ENCODE measurements at places on chromosomes 11 and 22.

DNA sequence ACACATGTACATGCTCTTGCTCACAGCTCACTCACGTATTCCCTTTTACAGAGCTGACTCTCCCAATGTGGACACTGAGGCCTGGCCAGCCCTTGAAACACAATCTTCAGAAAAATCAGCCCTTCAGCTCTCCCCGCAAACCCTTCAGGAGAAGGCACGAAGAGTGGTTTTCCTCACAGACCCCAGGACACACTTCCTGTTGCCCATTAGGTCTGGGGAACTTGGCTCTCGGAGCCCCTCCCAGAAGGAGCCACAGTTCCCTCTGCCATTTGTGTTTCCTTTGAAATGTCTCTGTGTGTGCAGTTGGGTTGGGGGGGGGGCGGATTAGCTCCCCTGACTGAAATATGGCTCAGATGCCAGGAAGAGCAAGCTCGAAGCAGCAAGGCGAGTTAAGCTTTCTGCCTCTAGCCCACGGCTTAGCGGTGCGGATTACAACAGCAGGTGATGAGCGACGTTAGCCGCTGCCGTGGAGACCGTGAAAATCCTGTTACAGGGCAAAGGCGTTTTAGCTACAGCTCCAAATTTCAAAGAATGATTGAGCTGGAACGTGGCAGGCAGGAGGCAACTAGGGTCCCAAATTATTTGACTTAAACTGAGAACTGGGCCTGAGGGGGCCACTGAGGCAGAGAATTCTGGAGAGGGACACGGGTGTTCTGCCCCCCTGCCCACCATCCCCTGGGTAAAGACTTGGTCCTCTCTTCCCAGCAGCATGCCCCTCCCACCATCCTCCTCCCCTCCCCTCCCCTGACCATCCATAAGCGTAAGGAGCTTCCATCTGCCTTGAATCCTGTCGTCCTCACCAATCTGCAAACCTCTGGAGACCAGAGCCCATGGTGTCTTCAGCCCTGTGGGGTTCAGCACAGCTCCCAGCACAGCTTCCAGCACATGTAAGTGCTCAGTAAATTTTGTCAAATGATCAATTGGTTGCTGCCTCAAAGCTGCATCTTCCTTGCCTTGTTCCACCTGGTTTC lies 598.6 kb downstream of the BUD13 start:
- no peak for DNase-seq

DNA sequence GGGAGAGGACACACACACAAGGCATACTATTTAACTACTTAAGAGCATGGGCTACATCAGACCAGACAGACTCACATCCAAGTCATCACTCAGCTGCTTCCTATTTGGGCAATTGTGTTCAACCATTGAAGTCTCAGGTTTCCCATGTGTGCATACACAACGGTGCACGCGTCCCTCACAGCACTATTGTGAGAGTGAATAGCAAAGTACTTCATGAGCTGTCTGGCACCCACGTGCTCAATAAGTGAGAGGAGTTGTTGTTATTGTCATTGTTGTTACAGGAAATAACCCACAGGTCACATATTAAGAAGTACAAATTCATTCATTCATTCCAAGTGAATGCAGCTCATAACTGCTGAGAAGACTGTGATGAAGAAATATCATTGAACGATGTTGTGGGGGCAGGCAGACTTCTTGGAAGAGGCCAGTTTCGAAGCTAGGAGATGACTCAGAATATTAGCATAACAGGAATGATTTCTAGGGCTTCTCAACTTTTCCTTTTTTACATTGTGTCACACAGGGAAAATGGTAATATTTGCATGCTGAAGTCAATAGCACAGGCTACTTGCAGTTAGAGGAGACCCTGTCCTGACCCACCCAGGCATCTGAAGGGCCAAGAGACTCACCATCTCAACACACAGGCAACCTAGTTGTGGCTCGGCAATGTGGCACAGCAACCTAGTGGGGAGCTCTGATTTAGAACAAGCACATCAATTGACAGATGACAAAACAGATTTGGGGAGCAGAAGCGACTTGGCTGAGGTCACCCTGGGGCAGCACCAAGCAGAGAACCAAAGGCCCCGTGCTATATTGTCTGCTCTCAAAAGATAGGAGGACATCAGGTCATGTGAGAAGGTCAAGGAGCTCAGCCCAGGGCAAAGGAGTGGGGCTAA lies 606.0 kb downstream of the BUD13 start:
- no peak for DNase-seq

- no peak for DNase-seq
Measured at GRCh38 chr11:19730373-19730772, 17.7 kb downstream of the NAV2 start.

- no peak for DNase-seq
Measured at GRCh38 chr11:121445071-121445768, 6.9 kb upstream of the SORL1 start.

GRCh38 chr11:130549393-130549999 lies 101.1 kb downstream of the ADAMTS15 start:
- DNase-seq: no peak

DNA sequence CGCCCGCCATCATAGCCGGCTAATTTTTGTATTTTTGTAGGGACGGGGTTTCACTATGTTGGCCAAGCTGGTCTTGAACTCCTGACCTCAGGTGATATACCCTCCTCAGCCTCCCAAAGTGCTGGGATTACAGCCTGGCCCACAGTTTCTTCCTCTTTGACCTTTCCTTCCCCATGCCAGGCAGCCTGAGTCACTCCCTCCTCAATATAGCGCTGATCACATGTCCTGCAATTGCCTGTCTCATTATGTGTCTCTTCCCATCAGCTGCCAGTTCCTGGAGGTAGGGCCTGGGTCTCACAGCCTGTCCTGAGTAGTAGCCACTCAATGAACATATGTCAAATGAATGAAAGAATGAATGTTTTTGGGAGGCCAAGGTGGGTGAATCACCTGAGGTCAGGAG lies 43.0 kb upstream of the CCDC134 start:
- DNase-seq: no peak

DNA sequence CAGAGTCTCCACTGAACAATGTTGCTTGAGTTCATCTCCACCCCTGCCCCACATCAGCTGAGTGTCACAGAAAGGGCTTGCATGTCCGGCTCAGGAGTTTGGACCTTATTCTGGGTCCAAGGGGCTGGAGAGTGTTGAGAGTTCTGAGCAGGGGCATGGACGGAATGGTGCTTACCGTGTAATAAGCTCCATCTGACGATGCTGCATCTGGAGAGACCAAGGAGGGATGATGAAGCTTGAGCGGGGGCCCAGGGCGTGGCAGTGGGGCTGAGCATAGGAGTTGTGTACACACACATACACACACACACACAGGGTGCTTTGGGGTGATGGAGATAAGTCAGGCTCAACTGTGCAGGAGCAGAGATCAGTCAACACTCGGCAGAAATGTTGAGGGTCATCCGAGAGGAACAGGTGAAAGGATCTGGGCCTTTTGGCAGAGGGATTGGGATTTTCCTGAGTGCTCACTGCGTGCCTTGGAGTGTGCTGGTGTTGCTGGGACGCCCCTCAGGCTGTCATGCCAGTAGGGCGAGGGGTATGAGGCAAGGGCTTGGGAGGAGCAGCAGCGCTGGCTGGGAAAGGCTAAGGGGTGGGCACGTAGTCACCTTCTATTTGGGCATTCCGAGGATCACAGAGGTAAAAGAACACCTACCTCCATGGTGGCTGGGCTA lies 2.3 kb downstream of the USP35 start:
- DNase-seq: no peak

GRCh38 chr11:65788821-65789220 lies 2.0 kb downstream of the OVOL1 start:
- no peak for DNase-seq

DNA sequence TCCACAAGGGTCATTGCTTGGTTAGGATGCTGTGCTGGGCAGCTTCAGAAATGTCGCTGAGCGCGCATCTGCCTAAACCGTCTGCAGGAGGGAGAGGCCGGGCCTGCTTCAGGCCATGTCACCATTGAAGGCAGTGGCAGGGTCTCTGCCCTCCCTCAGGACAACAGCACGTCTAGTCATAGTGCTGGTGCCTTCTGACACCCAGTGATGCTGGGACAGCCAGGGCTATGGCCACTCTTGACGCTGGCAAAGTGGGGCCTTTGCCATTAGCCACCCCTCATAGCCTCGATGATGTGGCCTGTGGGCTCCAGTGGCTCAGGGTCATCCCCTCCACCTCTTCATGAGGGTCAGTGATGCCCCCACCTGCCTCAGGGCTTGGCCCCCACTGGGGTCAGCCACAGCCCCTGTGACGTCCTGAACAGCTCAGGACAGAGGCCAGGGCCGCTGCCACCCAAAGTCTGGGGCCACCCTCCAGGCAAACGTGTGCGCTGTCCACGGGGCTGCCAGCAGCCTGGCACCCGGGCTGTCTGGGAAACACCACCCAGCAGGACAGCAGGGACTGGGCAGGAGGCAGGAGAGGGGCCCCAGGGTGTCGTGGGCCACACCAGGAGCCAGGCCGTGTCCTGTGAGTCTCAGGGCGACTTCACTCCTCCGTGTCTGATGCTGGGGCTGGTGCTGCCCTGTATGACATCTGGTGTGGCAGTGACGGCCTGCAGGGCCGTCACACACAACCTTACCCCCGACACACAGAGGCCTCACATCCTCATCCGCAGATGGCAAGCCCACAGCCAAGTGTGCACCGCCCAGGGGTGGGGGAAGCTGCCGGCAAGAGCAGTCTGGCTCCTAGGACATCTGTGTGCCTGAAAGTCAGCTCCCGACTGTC lies 42.5 kb downstream of the CERK start:
- DNase-seq: no peak

DNA sequence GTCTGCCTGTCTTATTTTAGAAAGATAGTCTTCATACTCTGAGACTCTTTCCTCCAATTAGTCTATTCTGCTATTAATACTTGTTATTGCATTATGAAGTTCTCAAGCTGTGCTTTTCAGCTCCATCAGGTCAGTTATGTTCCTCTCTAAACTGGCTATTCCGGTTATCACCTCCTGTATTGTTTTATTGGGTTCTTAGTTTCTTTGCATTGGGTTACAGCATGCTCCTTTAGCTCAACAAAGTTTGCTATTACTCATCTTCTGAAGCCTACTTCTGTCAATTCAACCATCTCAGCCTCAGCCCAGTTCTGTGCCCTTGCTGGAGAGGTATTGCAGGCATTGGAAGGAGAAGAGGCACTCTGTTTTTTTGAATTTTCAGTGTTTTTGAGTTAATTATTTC lies 21.0 kb upstream of the OR5AK2 start:
- DNase-seq: no peak

GRCh38 chr11:72751116-72752087 lies 806 bp downstream of the ARAP1 start:
- no peak for DNase-seq

GRCh38 chr11:47137476-47137875 lies 39.2 kb downstream of the ARFGAP2 start:
- DNase-seq: no peak

GRCh38 chr22:46518038-46518437 lies 19.4 kb downstream of the CELSR1 start:
- DNase-seq: no peak

- no peak for DNase-seq
Measured at GRCh38 chr11:112127056-112127455, 36.8 kb downstream of the IL18 start.

DNA sequence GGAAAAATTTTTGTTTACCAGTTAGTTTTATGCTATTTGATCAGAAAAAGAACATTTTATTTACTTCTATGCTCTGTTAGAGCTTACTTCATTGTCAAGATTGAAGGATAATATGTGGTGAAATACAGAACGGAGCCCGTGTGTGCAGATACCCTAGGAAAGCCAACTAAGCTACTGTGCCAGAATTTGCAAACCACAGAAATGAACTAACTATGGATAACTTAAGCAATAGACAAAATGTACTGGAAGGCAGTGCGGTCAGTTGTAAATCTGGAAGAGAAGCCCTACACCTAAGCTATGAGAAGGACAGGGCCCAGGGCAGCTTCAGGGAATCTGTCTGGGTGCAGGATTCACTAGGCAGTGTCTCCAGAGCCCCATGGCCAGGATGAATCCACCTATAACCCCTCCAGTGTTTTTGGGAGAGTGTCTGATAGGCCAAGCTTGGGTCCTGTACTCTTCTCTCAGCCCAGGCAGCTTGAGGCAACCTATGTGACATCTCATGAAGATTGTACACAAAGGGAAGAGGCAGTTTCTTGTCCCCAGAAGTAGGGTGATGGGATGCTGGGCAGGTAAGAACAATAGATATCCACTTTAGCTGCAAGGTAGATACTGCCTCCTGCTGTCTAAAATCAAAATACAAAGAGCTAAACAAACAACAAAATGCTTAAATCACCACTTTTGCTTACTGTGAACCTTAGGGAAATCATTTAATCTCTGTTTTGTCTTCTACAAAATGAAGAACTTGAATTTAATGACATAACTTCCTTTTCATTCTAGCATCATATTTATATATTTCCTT lies 12.1 kb downstream of the MMP7 start:
- no peak for DNase-seq

DNA sequence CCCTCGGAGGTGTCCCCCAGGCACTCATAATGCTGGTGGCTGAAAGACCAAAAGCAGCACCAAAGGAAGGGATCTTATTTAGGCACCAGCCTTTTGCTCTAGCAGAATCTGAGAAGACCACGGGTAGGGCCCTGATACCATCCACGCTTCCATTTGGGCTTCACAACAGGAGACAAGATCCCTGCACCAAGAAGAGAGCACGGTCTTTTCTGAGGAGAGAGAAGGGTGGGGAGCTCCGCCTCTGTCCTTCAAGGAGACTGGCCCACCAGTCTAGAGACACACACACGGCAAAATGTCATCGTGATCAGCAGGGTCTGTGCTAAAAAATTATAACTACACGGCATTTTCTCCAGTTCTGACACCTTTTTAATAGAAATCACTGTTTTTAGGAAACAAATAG lies 9.8 kb downstream of the LARGE2 start:
- no peak for DNase-seq

GRCh38 chr11:7279676-7280075 lies 28.0 kb downstream of the SYT9 start:
- DNase-seq: no peak

DNA sequence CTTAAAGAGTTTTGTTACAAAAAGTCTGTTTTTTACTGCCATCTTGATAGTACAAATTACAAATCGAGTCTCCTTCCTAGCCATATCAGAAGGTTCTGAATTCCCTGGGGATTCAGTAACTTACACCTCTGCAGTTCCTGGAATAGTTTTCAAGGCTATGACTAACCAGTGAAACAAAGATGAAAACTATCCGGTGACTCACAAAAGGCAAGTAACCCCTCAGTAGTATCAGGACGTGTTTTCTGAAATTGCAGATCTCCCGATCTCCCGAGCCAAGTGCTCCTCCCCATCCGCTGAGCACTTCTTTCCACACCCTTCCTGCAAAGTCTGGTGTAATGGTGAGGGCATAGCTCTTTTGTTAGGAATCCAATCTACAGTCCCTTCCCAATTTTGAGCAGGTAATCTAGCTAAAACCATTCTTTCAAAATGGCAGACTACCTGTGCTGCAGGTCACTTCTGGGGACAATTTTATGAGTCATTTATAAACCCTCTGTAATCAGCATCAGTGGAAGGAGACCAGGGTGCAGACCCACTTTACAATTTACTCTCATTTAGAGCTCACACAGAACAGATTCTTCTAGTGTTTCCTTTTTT lies 7.7 kb downstream of the E2F8 start:
- no peak for DNase-seq
